ENCODE measurements at places on chromosomes 5 and 9.

DNA sequence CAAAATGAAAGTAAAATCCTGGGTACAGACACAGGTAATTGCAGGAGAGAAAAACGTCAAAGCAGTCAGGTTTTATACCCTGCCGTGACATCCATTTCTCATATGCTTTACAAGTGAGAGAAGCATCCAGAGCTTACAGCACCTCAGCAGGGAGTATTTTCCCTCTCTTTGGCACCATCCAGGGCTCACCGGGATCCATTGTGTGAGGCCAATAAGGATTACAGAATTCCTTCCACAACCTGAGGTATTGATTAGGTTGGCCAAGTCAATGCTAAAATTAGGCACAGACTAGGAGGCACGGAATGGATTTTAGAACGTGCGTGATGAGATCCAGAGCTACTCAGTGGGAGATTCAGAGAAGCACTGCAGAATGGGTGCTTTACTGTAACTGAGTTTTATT, 296.6 kb downstream of the FBXL7 start:
- DNase-seq, result no peak

- DNase-seq, result no peak
Measured at GRCh38 chr5:33379757-33380156, 61.0 kb upstream of the TARS1 start.

GRCh38 chr9:27836661-27837401, 263.6 kb upstream of the C9orf72 start:
- no peak for DNase-seq

DNA sequence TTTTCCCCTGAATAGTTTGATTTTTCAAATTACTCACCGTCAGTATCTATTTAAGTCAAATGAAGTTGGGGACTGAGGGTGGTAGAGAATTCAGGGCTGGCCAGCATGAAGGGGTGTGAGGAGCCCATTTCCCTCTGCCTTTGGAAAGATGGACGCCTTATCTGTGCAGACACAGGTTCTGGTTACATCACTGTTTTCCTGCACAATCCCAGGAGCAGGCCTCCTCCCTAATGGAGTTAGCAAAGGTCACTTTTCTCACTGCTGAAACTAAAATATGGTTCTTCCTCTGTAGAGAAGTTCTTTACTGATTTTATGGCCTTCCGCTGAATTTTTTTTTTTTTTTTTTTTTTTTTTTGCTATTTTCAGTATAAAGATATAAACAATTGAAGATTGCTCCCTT, 69.1 kb downstream of the FOXD1 start:
- DNase-seq, result no peak

GRCh38 chr9:103731541-103731940, 362.6 kb upstream of the SMC2 start:
- no peak for DNase-seq

GRCh38 chr9:8292657-8293056, 493.1 kb upstream of the DMAC1 start:
- no peak for DNase-seq

- DNase-seq, result no peak
Measured at GRCh38 chr5:162683284-162683683, 615.7 kb downstream of the GABRG2 start.

DNA sequence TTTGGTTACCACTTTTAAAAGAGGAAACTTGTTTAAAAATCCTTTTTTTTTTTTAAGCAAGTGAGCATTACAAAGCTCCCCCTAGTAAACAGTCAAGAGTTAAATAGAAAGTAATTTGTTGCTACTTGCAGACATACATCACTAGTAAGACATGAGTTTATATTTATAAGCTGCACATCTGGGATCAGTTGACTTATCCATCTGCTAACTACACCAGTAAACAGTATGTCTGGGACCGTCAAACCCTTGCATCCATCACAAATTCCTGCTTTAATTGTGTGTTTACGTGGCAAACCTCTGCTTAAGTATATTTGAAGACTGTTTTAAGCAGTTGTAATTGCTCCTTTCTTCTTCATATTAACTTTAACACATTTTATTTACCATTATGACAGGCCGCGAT, 146.8 kb downstream of the EBF1 start:
- no peak for DNase-seq

DNA sequence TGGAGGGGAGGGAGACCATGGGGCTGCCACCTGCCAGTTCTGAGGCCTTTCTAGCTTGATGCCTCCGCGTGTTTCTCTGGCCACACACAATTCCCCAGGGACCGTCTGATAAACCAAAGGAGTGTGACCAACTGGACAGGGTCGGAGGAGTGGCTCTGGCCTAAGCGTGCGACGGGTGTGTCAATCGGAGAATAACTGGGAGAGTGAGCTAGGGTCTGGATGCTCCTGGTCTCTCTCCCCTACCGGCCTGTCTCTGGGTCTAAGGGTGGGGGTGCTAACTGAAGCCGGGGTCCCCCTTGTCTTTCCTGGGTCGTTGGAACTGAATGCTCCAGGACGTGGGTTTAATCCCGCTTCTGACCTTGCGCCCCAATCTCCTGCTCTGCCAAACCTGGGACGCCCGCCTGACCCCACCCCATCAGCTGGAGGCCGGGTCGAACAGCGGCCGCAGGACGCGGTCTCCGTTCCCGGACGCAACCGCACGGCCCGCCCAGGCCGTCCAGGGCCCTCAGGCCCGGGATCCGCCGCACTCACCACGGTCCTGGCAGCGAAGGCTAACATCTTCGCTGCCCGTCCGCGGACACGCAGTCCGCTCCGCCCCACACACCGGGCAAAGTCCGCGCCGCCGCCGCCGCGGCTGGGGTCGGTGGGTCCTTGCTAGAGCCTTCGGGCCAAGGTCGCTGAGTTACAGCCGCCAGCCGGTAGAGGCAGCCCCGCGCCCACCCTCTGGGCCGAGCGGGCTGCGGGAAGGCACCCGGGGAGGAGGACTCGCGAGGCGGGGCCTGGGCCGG, 447 bp downstream of the CRAT start:
- peak; percentile 15 for DNase-seq

DNA sequence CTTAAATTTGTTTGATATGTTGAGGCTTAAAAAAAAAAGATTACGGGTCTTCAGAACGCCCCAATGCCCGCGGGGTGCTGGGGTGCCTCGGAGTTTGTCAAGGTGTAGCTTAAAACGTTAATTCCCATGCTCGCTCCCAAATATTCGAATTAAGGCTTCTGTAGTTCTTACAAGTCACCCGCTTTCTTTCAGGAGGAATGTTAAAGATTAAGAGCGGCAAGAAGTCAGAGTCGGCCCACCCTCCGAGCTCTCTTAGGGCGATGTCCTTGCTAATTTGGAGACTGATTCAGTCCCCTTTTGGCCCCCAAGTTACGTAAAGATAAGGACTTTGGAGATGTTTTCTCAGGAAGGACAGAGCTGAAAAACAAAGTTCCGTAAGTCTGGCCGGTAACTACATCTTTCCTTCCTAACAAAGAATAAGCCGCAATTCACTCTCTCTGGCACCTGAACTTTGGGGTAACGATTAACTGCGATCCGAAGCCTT, 746 bp upstream of the NPM1 start:
- DNase-seq, result no peak

- no peak for DNase-seq
Measured at GRCh38 chr5:165370794-165371193, 1865.4 kb downstream of the MAT2B start.

DNA sequence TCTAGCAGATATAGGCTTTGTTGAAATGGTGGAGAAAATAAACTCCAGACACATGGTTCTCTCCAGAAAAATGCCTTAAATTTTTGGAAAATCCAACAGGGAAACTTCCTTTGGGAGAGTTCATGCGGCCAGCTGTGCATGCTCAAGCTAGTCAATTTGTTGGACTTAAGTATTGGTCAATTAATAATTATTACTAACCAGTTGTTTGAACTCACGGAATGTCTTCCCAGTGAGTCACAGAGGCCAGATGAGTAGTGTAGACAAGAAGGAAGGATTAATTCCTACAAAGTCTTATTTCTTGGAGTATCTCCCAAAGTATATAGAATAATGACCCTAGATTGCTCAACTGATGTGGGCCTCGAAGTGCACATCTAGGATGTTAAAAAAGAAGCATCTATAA, 103.6 kb downstream of the MACIR start:
- no peak for DNase-seq

DNA sequence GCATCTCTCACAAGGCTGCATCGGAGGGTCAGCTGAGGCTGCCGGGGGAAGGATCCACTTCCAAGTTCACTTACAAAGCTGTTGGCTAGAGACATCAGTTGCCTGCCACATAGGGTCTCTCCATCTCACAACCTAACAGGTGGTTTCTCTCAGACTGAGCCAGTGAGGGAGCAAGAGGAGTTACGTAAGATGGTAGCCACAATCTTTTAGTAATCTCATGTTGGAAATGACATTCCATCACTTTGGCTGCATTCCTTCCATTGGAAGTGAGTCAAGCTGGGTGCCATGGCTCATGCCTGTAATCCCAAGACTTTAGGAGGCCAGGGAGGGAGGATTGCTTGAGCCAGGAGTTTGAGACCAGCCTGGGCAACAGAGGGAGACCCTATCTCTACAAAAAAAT, 7.4 kb upstream of the GRK6 start:
- no peak for DNase-seq

All from effector memory CD8-positive, alpha-beta T cell (primary cell).